Right hindlimb (tissue), 1 donor: ENCODE measurements at places on chromosomes 1 and 21.

- DNase-seq: no peak
Observed at GRCh38 chr21:39737376-39738000, 7.5 kb upstream of the IGSF5 start.

GRCh38 chr1:179327196-179327595 is 33.6 kb downstream of the SOAT1 start:
- DNase-seq: no peak

DNA sequence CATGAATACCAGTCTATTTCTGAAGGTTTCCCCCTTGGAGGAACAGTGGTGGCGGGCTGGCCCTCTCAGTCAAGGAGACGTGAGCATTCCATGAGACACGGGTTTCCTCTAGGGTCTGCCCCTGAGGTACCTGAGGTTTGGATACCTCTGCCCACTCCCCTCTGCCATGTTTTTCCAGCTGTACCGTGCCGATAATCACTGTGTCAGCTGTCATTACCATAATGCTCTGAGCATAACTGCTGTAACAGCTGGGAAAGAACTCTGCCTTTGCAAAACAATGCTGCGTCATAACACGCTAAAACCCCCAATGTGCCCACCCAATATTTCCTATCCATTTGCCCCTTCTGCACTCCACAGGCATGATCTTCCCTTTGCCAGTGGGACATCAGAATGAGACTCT is 425.1 kb downstream of the KIF26B start:
- peak; percentile 6 for DNase-seq

DNA sequence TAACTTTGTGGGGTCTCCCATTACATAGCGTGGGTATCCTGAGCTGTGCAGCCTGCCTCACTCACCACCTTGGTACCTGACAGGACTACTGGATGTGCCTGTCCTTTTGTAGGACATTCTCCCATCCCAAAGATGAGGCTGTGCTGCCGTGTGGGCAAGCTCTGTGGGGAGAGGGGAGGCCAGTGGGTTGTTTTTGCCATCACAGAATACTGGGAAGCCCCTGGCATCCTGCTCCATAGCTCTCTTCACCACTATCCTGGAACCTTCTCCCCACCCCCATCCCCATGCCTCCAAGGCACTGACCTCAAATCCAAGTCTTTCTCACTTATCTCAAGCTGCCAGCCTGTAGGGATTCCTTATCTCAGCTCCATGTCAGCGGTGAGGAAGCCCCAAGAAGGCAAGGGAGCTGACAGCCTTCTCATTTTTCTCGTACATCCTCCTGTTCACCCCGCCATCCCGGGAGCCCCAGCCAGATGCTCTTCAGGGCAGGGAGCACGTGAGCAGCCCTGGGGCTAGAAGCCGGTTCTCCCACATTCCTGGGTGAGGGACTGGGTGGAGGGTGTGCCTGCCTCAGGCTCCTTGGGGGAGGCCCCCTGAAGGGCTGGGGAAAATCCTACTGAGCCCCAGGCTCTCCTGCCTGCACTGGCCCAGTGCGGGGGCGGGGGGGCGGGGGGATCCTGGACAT is 2.4 kb upstream of the ELF3 start:
- DNase-seq: no peak

DNA sequence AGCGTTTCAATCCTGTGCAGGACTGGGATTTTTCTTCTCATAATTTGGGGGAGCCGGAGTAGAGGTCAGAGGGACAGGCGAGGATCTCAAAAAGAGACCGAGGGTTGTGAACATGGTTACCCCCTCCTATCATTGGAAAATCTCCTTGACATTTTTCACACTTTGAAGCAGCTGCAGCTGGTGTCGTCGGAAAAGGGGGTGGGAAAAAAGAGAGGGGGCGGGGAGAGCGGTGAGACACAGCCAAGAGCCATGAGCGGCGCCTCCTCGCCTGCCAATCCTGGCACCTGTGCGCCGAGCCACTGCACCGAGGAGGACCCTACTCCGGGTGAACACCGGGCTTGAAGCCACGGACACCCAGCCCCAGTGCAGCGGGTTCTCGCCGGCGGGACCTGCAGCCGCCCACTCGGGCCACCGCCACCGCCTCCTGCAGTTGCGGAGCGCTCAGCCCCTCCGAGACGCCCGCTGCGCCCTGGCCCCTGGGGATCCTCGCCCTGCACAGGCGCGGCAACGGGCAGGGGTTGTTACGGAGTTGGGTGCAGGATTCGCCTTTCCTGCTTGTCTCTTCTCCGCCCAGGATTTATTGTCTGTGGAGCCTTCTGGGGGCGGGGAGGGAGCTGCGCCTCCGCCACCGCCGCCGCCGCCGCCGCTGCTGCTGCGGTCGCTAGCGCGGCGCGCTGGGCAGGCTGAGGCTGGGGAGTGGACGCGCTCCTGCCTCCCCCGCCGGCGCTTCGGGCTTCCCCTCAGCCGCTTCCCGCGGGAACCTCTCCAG is at the start of gene LRRC7:
Gene LRRC7, plus strand, starts transcription at position 271 of the 769 bp plus-strand sequence. CDS start 718 bp downstream, outside the sequence.
- DNase-seq: peak; percentile 71

GRCh38 chr1:17662786-17663185 is 92.3 kb upstream of the ACTL8 start:
- no peak for DNase-seq

GRCh38 chr1:192979542-192979941 is 79.6 kb downstream of the UCHL5 start:
- no peak for DNase-seq

DNA sequence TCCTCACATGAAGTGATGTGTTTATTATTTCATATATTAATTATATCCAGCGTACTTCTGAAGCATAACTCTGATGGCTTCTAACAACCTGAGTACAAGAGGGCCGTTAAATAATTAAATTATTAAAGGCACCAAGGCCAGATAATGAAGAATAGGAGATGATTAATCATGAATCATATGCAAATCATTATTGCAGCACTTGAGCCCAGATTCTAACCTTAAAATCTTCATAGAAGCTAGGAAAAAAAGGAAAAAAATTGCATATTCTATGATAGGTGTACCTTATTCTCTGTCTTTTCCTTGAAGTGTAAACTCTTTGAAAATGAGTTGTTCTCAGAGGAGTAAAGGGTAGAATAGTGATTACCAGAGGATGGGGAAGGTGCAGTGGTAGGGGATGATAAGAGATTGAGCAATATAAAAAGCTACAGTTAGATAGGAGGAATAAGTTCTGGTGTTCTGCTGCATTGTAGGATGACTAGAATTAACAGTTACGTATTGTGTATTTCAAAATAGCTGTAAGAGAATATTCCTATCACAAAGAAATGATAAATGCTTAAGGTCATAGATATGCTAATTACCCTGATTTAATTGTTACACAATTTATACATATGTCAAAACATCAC is 51.1 kb downstream of the SWT1 start:
- DNase-seq: no peak

DNA sequence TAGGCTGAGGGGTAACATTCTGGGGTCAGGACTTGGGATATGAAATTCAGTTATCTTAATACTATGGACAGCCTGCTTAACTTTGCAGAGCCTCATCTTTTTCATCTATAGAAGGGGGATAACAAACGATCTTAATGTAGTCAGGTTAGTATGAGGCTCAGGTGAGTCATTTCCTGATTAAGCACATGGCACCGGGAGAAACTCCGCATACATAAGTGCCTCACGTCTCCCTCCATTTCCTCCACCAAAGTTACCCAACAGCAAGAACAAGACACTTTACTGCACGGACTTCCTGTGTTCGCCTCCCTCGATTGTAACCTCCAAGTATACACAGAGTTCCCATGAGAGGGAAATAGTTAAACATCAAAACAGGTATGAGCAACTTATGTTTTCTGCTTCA is 112.7 kb upstream of the COA6 start:
- no peak for DNase-seq

GRCh38 chr1:241817331-241817792 is 30.6 kb upstream of the EXO1 start:
- no peak for DNase-seq

GRCh38 chr21:15436031-15436430 is 293.8 kb upstream of the USP25 start:
- DNase-seq: no peak

DNA sequence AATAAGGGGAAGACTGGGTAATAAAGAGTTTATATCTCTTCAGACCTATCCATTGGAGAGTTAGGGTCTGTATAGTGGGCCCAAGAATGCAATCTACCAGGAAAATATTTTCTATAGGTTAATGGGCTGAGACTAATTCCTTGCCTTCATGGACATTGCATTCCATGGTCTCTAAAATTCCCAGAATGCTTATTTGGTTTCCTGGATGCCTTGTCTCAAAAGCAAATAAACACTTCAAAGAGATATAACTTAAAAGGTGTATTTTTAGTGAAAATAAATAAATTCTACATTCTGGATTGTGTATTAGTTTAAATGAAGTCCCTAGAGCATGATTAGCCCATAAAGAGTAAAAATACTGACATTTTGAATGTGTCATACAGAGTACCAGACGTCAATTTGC is 550.1 kb upstream of the PKN2 start:
- DNase-seq: no peak

DNA sequence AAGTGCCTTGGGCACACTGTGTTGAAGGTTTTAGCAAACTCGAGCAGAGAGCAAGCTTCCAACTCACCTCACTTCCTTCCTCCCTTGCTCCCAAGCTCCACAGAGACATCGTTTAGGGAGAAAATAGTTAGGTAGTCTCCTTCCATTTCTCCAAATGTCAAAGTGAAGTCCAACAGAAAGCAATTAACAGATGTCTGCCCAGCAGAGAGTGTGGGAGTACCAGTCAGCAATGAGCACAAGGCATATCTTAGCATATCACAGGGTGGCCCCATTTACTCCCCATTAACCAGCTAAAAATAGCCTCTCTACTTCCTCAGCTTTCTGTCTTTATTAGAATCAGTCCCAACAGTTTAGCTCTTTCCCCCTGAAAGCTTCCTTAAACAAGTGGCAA is 334.2 kb upstream of the CAMK1G start:
- DNase-seq: no peak

GRCh38 chr1:11703357-11704193 is 12.1 kb downstream of the DRAXIN start:
- no peak for DNase-seq

GRCh38 chr1:110262846-110263631 is 52.9 kb downstream of the KCNC4 start:
- DNase-seq: no peak

- DNase-seq: no peak
Observed at GRCh38 chr1:113452921-113453770, 62.8 kb downstream of the MAGI3 start.

- DNase-seq: no peak
Observed at GRCh38 chr1:171424494-171424893, 60.8 kb upstream of the PRRC2C start.

GRCh38 chr21:36852864-36853263 is 113.6 kb downstream of the HLCS start:
- no peak for DNase-seq

GRCh38 chr1:111758373-111758772 is 2.7 kb downstream of the DDX20 start:
- DNase-seq: no peak

DNA sequence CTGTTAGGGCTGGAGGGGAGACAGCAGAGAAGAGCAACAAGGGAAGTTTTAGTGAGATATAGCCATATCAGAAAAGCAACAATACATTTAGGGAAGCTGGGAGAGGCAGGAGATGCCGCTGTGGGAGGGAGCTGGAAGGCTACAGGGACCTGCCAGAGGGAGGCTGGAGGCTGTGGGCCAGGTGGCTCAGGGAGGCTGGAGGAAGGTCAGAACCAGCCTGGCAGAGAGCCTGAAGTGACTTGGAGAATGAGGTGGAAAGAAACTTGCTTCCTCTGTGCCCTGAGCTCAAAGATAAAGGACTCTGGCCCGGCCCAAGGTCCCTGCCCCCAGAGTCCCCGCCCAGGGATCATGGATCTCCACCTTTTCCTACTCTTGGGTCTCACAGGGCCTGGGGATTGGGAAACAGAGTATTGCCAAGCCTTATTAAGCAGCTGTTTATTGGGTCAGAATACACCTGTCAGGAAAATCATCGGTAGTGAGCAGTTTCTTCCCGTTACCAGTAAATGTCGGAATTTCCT is 85.9 kb downstream of the KIF26B start:
- DNase-seq: no peak

DNA sequence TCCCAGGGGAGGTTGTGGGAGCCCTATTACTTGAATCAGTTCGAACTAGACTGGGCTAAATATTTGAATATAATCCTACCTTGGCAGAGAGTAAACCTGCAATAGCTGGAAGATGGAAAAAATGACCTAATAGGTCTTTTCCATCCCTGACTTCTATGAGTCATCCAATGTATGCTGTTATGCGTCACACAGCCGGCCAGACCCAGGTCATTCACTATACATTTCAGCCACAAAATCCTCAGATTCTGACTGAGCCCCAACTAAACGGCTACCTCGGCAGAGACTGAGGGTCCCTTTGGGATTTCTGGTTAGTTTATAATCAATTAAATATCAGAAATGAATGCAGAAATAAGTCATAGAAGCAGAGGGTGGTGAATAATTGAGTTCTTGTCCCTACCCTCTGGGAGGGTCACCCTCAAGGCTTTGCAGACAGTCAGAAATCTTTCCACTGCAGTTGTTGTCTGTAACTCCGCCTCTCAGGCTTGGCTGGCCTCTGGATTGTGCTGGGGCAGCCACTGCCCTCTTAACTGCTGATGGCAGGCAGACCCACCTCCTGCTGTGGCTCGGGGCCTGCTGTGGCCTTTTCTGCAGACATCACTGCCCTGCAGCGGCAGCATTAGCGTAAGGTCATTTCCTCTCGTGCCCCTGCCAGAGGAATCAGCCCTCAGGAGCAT is 240.5 kb downstream of the TGFB2 start:
- peak; percentile 78 for DNase-seq

DNA sequence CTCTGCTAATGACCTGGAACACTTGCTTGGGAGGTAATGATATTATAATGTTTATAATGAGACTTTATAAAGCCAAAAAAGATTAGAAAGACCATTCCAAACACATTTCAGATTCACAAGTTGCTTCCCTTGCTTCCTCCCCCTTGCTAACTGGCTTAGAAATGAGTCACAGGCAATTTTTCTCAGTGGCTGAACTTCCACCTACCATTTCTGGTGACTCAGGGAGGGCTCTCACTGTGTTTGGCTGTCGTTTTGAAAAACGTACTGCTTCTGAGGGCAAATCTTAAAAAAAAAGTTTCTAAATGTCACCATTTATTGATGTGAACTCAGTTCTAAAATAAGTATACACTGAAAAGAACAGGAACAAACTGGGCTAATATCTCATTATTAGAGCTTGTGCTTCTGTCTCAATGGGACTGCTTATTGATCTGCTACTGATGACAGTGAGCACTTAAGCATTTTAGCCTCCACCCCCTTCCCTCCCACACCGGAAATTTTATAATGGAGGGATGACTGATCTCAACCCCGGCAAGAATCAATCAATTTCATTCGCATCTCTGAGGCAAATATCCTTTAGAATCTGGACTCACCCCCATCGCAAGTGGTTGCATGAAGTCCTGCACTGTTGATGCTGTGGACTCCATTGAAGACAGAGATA is 278.3 kb downstream of the KCTD3 start:
- DNase-seq: no peak

- no peak for DNase-seq
Observed at GRCh38 chr1:197272791-197273190, 4.7 kb downstream of the CRB1 start.

- no peak for DNase-seq
Observed at GRCh38 chr1:166999500-167000055, 10.5 kb downstream of the MAEL start.

GRCh38 chr1:107328087-107328486 is 187.2 kb downstream of the NTNG1 start:
- no peak for DNase-seq

- DNase-seq: no peak
Observed at GRCh38 chr21:36730291-36731281, 31.7 kb downstream of the SIM2 start.

- DNase-seq: no peak
Observed at GRCh38 chr1:23793018-23793781, 2.3 kb downstream of the LYPLA2 start.

GRCh38 chr1:116492358-116492811 is 78.4 kb downstream of the CD58 start:
- DNase-seq: no peak
